Natural killer cell treated with Interleukin-12 subunit alpha and Interleukin-12 subunit beta and Interleukin-15 and Interleukin-18, amount 100 ng/mL, for 72 hours (primary cell): ENCODE measurements at places on chromosomes 1 and 21. TPM values are rescaled to one million over a fixed set of nuclear protein-coding genes. Genes with fewer than 3 reads are reported as not detected.

KANK4 gene
- not detected for total RNA-seq

ANKRD45 gene
- total RNA-seq, result not detected

STIL gene
- 17.6 TPM for total RNA-seq

GRCh38 chr1:41534181-41535076 lies 49.9 kb upstream of the EDN2 start:
- H3K27ac ChIP-seq, result no peak overlapping the region
- peaks cover 40% of the 10 kb centered on the region for H3K4me1 ChIP-seq
- H3K4me3 ChIP-seq, result no peak overlapping the region
- H3K36me3 ChIP-seq, result peaks cover 6% of the 10 kb centered on the region
- H3K27me3 ChIP-seq, result no peaks in the 10 kb centered on the region

- no peak overlapping the region for H3K27ac ChIP-seq
- H3K4me3 ChIP-seq, result no peak overlapping the region
- no peaks in the 10 kb centered on the region for H3K27me3 ChIP-seq
- no peaks in the 10 kb centered on the region for H3K36me3 ChIP-seq
- H3K4me1 ChIP-seq, result no peaks in the 10 kb centered on the region
Observed at GRCh38 chr1:242185731-242186130, 186.8 kb upstream of the MAP1LC3C start.

GRCh38 chr1:1162597-1163537 lies 10.8 kb upstream of the TTLL10 start:
- peaks cover 6% of the 10 kb centered on the region for H3K4me1 ChIP-seq
- no peak overlapping the region for H3K4me3 ChIP-seq
- no peak for DNase-seq
- no peaks in the 10 kb centered on the region for H3K27me3 ChIP-seq
